ENCODE measurements at places on chromosomes 1 and 21.

- no peak for DNase-seq
Measured at GRCh38 chr1:201708085-201708512, 120.9 kb upstream of the IPO9 start.

GRCh38 chr1:175207971-175208370 is 15.4 kb upstream of the KIAA0040 start:
- DNase-seq, result no peak

- DNase-seq, result no peak
Measured at GRCh38 chr1:106276871-106277270, 779.6 kb upstream of the PRMT6 start.

DNA sequence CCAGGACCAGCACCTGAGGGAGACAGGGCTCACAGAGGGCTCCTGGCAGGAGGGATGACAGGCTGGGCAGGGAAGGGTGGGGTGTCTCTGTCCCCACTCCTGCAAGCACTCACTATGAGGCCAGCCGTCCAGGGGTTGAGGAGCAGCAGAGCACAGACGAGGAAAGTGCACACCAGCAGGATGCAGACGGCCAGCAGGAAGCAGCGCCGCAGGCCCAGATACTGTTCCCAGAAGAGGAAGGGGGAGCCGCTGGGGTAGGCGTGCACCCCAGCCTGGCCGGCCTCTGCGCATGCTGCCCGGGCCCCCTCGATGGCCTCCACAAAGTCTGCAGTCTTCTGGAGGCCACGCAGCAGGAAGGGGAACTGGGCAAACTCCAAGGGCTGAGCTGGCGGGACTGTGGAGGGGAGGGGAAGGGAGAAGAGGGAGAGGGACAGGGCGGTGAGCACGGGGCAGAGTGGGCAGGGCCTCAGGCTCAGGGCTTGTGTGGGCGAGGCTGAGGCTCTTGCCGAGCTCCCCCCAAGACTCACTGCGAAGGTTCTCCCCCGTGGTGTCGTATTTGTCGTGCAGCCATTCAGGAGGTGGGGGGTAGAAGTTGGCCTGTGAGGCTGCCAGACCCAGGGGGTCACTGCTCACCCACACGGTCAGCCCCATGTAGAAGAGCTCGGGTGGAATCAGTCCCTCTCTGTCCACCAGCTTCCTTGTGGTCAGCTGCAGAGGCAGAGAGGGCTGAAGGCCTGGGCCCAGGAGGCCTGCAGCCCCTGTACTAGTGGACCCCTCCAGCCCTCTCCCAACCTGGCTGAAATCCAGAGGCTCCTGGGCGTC is 16.5 kb downstream of the PTCH2 start:
- DNase-seq, result no peak

DNA sequence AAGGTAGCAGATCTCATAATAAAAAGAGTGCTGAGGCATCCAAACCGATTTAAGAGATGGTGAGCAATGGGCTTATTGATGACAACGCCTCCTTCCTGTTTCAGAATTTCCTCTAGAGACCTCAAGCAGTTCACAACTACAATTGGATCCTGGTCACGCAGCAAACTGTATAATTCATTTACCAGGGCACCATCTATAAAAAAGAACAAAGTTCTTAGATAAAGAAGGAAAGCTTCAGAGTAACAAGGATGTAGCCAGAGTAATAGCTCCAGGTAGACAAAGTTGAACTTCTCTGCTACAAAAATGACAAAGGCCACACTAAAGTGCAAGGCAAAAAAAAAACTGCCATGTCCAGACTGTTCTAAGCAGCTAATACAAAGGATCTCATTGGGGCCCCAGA is 3.4 kb downstream of the AP4B1 start:
- no peak for DNase-seq

DNA sequence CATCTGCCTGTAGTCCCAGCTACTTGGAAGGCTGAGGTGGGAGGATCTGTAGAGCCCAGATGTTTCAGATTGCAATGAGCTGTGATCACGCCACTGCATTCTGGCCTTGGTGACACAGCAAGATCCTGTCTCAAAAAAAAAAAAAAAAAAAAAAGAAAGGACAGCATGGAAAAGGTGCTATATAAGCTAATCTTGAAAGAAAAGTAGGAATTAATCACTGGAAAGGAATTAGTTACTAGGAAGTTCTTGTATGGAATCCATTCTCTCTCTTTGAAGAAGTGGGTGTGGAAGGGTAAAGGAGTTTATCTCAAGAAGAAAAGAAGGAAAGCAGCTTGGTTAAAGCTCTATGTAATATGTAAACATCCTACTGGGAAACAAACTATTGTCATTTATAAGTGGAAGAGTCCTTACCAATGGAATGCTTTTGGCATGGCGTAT is 339.2 kb downstream of the DPYD start:
- DNase-seq, result no peak

All from activated CD4-positive, CD25-positive, alpha-beta regulatory T cell (primary cell).